GM12878 (cell line): ENCODE measurements at places on chromosomes 11 and 22. TPM values are rescaled to one million over a fixed set of nuclear protein-coding genes. Genes with fewer than 3 reads are reported as not detected.

DNA sequence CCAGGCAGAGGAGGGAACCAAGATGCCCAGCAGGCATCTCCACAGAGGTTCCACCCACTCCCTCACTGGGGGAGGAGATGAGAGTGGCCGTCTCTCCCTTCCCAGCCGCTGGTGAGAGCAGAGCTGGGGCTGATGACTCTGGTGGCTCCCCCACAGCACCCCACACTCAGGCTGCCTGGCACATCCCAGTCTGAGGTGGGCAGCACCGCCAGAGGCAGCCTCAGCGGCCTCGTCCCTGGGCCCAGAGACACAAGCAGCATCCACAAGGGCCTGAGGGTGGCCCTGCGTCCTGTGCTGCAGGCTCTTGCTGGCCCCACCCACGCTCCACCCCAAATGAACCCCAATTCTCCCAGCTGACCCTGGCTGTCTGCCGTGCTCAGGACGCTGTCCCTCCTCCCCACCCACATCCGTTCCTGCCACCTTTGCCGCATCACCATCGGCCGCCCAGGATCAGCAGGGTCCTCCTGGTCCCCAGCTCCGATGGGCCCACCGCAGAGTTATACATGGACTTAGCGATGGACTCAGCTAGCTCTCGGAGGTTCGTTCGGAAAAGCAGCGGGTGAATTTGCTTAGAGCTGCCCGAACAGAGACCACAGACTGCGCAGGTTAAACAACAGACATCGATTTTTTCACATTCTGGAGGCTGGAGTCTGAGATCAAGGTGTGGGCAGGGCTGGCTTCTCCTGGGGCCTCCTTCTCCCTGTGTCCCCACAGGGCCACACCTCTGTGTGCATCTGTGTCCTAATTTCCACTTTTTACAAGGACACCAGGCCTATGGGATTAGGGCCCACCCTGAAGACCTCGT, 20.2 kb upstream of the CTSD start:
- DNase-seq, result no peak

DNA sequence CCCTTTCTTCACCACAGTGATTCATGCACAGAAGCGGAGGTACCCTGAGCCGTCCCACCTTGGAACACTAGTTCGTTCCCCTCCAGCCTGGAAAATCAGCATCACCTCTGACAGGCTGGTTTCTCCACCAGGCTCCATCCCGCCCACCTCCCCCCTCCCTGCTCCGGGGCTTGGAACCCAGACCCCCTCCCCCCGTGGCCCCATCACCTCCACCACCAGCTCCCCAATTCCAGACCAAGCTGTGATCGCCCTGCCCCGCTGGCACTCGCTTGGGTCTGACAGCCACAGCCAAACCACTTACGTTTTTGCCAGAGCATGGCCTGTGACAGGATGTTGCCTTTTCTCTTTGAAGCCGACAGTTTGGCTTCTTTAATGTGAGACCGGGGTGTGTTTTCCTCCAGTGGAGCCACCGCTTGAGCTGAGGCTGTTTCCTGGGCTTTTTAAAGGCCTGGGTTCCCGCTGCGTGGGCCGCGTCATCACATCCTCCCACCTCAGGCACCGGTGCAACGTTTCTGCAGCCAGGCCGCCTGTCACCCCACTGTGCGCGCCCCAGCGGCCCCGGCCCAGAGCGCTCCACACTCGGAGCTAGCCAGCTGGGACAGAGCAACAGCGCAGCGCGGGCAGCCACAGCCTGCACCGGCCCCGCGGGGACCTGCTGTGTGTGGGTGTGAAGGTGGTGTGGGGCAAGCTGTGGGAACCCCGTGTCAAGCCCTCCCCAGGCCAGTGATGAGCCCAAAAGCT, at the start of gene POU2AF1:
TSS of gene POU2AF1 (minus strand) at position 415 of the 741 bp plus-strand sequence. CDS start at position 317, 98 bp downstream.
- DNase-seq, result peak; percentile 82

GRCh38 chr11:56889986-56890385, 98.7 kb upstream of the OR5AK2 start:
- no peak for DNase-seq

DNA sequence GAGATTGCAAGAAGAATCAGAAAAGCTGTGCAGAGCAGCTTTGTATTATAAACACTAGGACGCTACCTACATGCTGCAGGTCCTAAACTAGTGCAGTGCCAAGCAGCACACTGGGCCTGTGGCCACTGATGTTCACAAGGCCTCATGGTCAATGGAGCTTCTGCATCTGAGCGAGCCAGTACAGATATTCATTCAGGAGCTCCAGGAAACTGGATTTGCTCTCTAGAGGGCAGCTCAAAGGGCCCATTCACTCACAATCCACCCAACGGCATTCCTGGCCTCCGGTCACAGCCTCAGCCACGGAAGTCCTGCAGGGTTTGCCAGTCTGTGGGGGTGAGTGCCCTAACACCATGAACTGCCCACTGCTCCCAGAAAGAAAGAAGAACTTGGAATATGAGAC, 5.8 kb upstream of the TBC1D10A start:
- DNase-seq, result no peak

GRCh38 chr22:27880778-27881394, 38.2 kb downstream of the PITPNB start:
- no peak for DNase-seq

DNA sequence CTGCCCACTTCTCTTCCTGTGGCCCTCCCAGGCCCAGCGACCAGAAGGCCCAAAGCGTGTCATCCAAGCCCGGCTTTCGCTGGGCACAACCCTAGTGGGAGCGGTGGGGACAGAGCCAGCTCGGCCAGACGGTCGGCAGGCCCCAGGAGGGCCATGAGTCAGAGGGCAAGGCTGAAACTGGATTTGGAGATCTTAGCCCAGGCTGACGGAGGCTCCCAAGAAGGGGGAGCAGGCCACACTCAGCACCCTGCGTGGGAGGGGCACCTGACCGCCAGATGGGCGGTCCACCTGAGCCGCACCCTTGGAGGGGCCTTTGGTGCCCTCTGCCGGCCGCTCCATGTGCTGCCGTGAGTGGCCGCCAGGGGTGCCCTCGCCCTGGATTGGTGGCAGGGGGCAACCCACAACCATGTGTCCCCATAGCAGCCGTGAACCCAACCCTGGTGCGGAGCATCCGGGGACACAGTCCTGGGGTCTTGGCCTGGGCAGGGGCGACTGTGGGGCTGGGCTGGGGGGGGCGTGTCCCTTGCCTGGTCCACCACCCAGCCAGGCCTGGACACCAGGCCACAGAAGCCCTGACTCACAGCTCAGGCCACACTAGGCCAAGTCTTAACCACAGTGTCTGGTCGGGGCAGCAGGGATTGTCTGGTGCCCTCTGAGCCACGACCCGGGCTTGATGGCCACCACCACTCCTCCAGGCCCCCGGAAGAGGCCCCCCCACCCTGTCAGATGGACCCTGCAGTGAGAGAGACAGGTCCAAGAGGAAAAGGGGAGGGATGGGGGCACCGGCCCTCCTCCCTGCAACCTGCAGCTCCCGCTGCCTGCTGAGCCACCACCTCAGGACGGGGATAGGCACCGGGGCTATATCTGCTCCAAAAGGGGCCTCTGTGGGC, 19.2 kb upstream of the TALDO1 start:
- DNase-seq, result no peak

- no peak for DNase-seq
These were observed 3.8 kb upstream of the ADORA2A start for GRCh38 chr22:24423519-24424000.

DNA sequence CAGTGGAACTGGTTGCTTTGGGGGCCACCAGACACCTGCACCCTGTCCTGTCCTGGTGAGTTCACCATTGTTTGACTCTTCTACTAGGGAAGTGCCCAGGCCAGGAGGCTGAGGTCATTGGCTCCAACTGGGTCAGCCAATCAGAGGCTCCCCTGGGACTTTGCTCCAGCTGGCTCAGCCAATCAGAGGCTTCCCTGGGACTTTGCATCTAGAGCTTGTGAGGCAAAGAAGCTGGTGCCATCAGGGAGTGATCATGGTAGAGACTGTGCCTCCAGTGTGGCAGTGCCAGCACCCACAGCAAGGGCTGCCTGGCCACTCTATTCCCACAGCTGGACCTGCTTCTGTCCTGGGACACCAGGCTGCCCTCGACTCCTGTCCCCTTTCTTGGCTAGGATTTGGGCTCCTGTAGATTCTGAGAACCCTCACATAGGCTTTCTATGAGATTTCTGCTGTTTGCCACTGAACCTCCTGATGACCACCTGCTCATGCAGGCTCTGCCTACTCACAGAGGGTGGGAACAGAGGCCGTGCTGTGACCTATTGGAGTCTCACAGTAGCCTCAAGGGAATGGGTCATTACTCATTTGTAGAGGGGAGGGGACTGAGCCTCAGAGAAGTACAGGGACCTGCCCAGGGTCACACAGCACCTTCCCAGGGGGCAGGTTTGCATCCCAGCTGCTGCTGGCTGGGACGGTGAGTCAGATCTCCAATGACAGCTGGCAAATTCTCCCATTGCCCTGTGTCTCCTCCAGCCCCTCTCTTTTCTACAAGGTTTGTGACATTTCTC, 59.2 kb upstream of the SHISAL1 start:
- no peak for DNase-seq

- DNase-seq, result no peak
These were observed 105.8 kb downstream of the DSCAML1 start for GRCh38 chr11:117691218-117691514.

DNA sequence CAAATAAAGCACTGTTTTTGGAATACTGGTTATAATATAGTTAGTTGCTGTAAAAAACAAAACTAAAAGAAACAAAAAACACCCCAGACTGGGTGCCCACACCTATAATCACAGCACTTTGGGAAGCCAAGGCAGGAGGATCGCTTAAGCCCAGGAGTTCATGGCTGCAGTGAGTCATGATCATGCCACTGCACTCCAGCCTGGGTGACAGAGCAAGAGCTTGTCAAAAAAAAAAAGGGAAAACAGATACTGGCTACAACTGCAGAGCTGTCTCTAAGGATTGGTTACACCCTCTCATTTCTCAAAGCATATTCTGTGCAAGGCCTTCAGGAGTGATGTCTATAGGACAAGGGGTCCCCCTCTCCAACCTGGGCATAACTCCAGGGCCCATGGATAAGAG, 14.6 kb upstream of the STK33 start:
- no peak for DNase-seq

OSM gene
- 0.52 and 1.4 TPM in 2 replicates for polyA plus RNA-seq

MIAT gene
- polyA plus RNA-seq, result 2.5 and 3.4 TPM in 2 replicates
